Karpas-422 (cell line): ENCODE measurements at places on chromosomes 12 and 14.
A peak's percentile ranks its signal among the peaks of the same experiment; 100 is the strongest.

DNA sequence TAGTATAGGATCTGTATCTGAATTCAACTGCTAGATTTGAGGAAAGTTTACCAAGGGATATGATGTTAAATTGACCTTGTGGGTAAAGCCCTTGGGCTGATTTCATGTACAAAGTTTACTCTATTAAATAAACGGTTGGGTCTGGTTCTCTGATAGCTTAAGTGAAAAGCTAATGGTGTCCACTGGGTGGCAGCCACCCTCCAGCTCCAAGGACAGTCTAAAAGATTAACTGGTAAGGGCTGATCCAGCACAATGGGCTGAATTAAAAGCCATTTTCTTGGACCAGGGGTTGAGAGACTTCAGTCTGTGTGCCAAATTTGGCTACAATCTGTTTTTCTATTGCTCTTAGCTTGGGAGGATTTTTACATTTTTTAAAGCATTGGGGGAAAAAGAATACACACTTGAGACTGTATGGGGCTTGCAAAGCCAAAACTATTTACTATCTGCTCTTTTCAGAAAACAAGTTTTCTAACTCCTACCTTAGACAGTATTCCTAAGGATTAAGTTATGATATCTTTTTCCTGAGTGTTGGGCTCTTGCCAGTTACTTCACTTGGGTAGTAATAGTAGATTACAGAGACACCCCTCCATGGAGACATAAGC lies 116.5 kb downstream of the GPHN start:
- DNase-seq, result peak; percentile 84

GRCh38 chr12:100797246-100797645 lies 2.7 kb downstream of the ANO4 start:
- DNase-seq, result no peak

DNA sequence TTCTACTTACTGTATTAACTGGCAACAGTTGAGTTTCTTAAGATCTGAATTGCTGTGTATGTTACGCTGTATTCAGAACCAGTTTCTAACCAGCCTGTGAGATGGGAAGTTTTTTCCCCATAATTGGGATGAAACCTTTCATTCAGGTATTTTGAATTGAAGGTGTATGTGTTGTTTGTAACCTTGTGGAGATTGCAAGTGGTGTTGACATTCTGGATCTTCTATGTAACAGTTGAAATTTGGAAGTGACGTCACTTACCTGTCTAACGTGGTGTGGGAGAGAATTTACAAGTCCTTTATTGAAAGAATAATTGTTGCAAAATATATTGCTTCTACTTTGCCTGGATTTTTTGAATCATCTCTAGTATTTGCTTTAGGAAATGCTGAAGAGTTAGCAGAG lies 5.5 kb downstream of the RAN start:
- DNase-seq, result peak; percentile 46

DNA sequence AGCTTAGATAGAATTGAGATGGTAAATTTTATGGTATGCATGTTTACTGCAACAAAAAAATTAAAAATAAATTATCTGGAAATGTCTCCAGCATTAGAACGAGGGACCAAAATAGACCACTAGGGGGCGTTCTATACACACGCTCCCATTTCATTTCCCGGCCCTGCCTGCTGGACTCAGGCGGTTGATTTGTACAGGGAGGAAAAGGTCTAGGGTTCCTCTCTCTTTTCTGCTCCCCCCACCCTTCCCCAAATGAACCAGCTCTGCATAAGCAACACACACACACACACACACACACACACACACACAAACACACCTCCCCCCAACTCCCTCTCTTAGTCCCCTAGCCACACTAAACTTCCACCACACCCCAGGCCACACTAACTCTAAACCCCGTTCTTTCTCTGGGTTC lies 7.8 kb upstream of the DTX1 start:
- DNase-seq, result peak; percentile 94

DNA sequence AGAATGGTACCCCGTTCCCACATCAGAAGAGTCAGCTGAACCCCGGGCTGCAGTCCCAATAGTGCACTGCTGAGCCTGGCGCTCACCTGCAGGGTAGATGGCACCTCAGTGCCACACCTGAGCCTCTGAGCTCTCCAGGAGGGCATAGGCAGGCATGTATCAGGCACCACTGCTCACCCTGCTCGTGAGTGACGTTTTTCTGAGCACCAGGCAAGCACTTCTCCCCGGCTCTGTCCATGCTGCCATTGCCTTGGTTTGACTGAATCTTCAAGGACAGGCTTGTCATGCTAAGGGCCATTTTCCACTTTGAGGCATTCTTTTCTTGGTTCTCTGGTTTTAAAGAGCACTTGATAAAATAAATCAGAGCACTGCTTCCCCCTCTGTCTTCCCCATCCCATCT lies 161.6 kb upstream of the PRMT8 start:
- DNase-seq, result no peak

GRCh38 chr12:109931143-109931542 lies 31.1 kb downstream of the TCHP start:
- no peak for DNase-seq

DNA sequence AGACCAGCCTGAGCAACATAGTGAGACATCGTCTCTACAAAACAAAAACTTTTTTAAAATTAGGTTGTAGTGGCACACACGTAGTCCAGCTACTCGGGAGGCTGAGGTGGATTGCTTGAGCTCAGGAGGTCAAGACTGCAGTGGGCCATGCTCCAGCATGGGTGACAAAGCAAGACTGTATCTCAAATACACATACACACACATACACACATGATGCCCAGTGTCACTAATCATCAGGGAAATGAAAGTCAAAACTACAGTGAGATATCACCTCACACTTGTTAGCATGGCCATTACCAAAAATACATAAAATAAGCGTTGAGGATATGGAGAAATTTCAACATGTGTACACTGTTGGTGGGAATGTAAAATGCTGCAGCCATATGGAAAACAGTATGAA lies 33.2 kb upstream of the KICS2 start:
- no peak for DNase-seq

- DNase-seq, result no peak
Observed at GRCh38 chr12:9449181-9449580, 158.5 kb downstream of the KLRB1 start.

DNA sequence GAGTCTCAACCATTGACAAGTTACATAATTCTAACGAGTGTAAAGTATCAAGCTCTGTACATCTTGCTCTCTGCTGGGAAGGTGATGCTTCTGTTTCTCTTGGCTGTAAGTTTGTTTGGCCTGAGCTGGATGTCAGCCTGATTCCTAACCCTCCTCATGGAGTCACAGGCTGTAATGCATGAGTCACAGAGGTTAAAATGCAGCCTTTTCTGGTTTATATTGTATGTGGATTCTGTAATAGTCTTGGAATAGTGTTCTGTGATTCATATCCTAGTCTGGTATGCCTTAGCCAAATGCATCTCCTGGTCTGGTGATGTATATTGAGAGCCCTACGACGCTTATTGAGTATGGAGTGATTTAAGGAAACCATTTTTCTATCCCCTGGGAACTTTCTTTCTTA lies 104.5 kb upstream of the FRMD6 start:
- no peak for DNase-seq

GRCh38 chr12:106973545-106973944 lies 13.4 kb downstream of the MTERF2 start:
- no peak for DNase-seq

DNA sequence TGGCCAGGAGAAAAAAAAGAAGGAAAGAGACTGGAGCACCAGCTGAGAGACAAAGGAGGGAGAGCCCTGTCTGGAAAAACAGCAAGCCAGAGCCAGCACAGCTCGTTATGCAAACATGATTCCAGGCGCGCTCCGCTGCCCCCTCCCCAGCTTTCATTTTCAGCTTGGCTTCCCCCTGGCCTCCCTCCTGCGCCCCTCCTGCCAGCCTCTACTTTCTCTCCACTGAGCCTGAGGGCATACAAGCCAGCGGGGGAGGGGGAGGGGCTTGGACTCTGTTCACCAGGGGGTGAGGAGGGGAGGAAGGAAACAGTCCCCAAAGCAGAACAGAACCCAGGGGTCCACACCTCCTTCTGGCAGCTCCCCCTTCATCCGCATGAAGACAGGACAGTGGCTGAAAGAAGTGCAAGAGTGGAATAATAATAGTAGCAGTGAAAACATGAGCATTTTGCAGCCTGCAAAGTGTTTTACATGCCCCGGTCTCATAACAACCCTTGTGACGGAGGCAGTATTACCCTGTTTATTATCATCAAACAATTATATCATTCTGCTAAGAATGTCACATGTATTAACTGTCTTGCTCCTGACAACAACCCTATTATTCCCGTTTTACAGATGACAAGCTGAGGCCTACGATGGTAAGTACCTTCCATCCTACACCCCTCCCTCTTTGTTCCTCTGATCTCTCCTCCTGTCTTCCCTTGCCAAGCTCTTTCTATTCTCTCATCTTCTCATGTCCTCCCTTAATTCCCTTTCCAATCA lies 24.2 kb downstream of the SMUG1 start:
- no peak for DNase-seq

- DNase-seq, result no peak
Observed at GRCh38 chr12:64660237-64661018, 50.1 kb downstream of the RASSF3 start.

GRCh38 chr12:117367006-117367638 lies 5.7 kb upstream of the NOS1 start:
- peak; percentile 90 for DNase-seq

DNA sequence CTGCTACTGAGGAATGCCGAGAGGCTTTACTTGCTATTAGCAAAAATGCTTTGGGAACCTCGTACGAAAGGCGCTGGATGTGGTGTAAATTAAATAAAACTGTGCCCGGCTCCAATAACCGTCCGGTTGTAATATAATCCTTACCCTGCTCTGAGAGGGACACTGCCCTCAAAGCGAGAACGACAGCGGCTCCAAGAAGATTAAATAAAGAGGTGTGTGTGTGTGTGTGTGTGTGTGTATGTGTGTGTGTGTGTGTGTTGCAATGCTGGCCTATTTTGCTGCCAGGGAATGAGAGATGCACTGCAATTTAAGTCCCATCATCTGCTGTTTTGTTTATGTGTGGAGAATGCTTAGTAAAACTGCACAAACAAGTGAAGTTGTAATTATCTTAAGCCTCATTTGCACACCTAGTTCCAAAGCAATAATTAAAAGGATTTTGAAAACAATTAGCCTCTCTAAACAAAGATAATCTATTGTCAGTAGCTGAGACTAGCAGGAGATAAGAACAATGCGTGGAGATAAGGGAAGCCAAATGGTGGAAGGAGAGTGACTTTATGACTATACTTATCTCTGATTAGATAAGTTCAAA lies 1.2 kb upstream of the SIX1 start:
- no peak for DNase-seq

DNA sequence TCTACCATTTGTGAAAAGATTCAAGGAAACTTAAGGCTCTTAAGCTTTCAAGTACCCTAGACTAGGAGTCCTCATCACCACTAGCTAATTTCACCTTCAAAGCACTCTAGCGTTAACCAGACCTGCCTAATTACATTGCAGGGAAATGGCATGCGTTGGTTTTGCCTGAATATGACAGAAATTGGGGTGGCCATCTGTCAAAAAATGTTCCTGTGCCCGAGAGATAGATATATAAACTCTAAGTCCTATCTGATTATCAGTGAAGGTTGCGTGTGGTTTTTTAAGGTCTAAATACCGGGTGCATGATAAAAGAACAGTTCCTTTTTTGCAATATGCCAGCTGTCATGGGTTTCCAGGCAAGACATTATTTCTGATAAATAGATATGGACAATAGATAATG lies 48.3 kb downstream of the SPRING1 start:
- peak; percentile 77 for DNase-seq

DNA sequence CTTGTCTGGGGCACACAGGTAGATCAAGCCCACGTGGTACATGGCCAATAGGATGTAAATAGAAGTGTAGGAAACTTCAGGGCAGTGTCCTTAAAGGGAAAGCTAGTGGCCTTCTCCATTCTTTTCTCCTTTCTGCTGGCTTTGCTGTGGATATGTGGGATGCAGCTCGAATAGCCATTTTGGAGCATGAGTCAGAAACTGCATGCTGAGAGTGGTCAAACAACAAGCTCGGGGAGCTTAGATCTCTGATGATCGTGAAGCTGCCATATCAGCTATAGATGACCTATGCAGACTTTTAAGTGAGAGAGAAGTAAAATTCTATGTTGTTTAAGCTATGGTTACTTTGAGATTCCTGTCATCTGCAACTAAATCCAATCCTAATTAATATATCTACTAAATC lies 241.3 kb upstream of the DAAM1 start:
- DNase-seq, result no peak

DNA sequence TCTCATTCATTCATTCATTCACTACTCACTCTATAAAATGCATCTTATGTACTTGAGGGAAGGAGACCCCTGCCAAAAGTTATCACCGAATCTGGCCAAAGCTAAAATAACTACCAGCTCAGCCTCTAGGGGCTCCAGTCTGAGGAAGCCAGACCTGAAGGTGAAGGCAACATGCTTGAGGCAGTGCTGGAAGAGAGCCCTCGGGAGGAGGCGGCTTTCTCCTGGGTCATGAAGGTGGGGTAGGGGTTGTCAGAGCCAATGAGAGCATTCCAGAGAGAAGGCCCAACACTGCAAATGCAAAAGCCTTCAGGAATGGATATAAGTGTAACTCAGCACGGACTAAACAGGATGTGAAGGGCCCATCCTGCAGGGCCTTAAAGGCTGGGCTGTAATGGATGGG lies 62.4 kb downstream of the GSC start:
- peak; percentile 49 for DNase-seq

- DNase-seq, result no peak
Observed at GRCh38 chr12:132739600-132740312, 21.9 kb downstream of the ANKLE2 start.

- DNase-seq, result no peak
Observed at GRCh38 chr12:83461336-83461935, 774.7 kb downstream of the TMTC2 start.

- no peak for DNase-seq
Observed at GRCh38 chr12:52496054-52496453, 3.0 kb upstream of the KRT6A start.

- DNase-seq, result no peak
Observed at GRCh38 chr12:14410177-14410576, 44.7 kb downstream of the ATF7IP start.
